Stimulated activated CD8-positive, alpha-beta memory T cell treated with anti-CD3 and anti-CD28 coated beads, Interleukin-2, amount 100 ng/mL, for 1 hour (primary cell): ENCODE measurements at places on chromosomes 13 and 19.

DNA sequence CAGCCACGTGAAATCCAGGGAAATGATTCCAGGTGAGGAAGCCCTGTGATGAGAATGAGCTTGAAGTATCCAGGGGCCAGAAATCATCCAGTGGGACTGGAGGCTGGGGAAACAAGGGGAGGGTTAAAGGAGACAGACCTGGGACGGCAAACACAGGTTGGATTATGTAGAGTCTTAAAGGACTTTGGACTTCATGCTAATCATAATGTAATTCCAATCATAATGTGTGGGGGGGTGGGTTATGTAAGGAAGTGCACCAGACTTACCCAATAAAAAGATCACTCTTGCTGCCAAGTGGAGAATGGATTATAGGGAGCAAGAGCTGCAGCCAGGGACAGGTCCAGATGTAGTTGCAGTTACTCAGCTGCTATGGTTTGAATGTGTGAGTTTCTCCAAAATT, 16.1 kb upstream of the CYSLTR2 start:
- no peak for DNase-seq

GRCh38 chr13:39938596-39938995, 283.1 kb downstream of the COG6 start:
- no peak for DNase-seq

DNA sequence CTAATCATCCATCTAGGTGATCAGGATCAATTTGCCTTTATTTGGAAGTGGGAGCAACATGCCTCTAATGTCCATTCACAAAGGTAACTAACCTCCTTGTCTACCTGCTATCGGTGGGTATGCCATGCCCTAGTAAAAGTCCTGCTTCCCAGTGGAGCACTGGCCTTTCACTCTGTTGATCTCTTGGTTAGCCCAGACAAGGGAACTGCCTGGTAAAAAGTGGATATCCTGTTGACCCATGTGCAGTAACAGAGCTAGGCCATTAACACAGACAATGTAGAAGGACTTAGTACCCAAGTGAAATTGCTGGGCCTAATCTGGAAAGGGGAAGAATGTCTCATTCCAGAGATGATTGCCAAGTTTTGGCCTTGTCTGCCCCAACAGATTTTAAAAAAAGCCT, 171.5 kb upstream of the CSNK1A1L start:
- DNase-seq, result no peak

DNA sequence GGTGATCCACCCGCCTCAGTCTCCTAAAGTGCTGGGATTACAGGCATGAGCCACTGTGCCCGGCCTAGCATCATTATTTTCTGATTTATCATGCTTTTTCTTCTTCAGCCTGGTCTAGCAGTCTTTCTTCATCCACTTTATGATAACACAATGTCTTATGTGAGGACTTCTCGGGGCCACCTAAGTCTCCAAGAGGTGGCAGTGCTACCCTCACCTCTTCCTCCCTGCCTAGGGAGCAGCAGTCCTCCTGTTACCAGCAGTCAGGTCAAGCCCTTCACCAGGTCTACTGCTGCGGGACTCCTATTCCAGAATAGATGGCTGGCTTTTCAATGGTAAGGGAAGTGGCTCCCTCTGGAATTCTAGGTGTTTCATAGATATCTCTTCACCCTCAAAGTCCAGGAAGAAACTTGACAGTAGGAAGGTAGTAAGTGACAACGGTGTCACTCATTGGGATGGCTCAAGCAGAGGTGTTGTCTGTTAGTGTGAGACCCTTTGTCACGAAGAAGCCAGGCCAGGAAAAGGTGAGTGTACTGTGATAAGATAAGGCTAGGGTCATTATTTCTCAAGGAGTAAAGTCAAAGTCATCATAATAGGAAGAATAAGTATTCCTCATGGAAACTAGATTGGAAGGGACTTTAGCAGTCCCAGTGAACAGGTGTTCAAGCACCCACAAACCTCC, 164.0 kb downstream of the KLF5 start:
- DNase-seq, result no peak

GRCh38 chr13:73464758-73465616, 406.2 kb downstream of the KLF5 start:
- no peak for DNase-seq

- DNase-seq, result no peak
Observed at GRCh38 chr13:106911020-106911419, 343.1 kb upstream of the ARGLU1 start.
